ENCODE measurements at places on chromosomes 6 and 20. TPM values are rescaled to one million over a fixed set of nuclear protein-coding genes. Genes with fewer than 3 reads are reported as not detected.

DNA sequence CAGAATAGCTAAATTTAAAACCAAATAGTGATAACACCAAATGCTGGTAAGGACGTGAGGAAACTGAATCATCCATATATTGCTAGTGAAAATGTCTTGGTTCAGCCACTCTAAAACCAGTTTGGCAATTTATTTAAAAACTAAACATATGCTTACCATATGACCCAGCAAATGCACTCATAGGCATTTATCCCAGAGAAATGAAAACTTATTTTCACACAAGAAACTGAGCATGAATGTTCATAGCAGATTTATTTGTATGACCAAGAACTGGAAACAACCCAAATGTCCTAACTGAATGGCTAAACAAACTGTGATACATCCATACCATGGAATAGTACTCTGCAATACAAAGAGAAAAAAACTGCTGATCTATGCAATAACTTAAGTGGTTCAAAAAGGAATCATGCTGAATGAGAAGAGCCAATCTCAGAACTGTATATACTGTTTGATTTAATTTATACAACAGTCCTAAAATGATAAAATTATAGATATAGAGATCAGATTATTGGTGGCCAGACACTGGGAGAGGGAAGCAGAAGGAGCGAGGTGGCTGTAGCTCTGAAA lies 115.6 kb upstream of the ADGRF1 start:
- no peak for DNase-seq

DNA sequence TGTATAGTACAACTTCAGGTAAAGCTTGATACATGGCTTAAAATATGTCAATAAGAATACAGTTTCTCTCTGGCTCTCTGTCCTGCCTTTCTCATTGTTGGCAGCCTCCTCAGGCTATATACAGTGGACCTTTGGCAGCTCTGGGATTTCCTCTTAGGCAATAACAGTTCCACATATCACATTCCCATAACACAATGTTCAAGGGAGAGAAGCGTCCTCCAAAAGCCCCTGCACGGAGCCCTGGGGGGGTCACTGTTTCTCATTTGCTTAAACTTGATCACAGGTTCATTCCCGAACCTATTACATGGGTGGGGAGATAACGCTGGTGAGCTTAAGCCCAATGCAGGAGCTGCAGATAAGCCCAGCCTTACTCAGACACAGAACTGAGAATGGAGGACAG lies 4.4 kb upstream of the FLRT3 start:
- DNase-seq: no peak

GRCh38 chr6:10749734-10750133 lies 2.1 kb downstream of the TMEM14B start:
- no peak for DNase-seq

DNA sequence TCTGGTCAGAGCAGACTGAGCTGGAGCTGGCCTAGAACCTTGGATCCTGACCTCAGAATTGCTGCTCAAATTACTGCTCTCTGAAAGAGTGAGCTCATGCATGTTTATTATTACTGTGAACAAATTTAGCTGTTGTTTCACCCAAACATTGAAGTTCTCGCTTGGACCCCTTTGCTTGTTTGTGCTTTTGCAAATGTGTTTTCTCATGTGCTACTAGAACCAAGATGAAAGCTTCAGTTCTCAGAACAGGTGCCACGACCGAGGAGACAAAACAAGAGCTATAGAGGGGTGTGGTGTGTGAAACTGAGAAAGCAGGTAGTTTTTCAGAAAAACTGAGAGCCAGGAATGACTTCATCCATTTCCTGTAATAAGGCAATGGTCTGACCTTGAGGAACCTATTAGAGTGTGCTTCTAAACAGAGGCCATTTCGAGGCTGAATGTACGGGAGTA lies 50.0 kb upstream of the ESR1 start:
- no peak for DNase-seq

- DNase-seq: no peak
Measured at GRCh38 chr20:10573951-10574339, 99.9 kb downstream of the JAG1 start.

DNA sequence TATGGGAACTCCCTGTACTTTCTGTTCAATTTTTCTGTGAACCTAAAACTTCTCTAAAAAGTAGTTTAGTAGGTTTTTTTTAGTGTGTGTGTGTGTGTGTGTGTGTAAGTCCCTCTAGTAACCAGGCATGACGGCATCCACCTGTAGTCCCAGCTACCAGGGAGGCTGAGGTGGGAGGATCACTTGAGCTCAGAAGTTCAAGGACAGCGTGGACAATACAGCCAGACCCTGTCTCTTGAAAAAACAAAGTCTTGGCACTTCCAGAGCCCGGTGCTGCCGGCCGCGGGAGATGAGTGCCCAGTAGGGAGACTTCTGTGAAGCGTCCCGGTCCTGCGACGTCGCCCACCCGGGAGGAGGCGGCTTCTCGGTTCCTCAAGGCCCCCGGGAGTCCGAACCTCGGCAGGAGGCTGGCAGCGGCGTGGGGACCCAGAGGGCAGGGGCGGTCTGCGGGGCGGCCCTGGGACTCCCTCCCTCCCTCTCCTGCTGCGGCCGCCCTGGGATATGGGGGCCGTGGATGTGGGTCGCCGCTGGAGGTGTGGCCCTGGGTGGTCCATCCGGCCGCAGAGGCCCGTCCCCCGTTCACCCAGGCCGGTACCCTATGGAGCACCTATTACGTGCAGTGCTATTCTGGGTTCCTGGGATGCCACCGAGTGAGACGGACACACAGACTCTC lies 78.0 kb upstream of the SIRPG start:
- DNase-seq: no peak

DNA sequence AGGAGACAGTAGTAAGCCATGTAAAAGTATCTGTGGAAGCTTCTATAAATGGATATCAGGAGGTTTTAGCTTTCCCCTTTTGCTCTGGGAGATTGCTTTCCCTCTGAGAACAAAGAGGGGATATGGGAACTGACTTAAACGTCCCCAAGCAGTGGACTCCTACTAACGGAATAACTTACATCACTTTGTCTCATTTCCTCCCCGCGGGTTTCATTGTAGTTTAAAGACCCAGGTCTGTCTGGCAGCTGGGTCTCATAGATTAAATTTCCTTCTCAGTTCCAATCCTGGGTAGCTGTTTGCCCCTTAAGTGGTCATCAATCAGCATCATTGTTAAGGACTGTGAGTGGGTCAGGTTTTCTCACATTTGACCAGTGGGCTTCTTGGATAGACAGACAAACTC lies 68.7 kb downstream of the PLAGL1 start:
- DNase-seq: no peak

DNA sequence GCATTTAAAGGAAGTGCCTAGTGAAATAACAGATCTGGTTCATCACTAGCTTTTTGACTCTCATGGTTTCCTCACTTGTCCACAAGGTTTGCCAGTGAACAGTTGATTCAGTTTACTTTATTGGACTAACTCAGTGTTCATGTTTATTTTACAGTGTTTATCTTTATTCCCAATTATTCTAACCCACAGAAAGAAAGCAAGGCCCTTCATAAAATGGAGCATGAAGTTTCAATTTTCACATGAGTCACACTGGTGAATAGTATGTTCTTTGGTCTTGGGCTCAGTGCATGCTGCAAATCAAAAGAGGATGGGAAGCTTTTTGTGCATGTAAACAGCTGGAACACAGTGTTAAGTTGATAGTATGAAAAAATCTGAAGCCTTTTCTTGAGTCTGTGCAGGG lies 217.6 kb upstream of the HDDC2 start:
- no peak for DNase-seq

DNA sequence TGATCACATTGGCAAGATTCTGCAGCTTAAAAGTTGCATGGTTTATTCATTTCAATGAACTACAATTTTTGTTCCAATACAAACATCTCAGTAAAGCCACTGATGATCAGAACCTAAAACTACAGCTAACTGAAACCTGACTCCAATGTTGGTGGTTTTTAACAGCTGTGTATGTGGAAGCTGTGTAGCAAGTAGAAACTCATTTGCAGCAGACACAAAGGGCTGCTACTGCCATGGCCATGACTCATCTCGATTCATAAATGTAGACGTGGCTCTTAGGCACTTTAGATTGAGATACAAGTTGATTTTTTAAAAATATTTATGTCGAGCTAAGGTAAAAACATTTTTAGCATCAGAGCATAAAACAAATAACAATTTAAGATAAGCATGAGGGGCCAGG lies 19.5 kb upstream of the MAP3K4 start:
- no peak for DNase-seq

- DNase-seq: no peak
Measured at GRCh38 chr20:55500130-55500529, 505.2 kb downstream of the CBLN4 start.

DNA sequence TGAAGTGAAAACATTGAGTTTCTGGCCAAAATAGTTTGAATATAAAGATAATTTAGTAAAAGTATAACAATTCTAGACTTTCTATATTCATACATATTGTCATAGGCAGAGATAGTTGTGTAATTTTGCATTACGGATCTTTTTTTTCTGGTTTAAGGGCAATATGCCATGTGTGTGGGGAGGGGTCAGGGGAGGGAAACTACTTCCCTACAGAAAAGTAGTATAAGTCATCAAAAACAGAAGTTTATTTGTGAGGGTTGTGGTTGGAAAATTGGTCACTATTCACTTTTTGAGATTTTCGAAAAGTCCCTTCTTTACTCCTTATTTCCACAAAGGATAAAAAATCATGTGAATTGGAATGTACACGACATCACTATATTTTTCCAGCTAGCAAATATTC lies 288.2 kb upstream of the PREP start:
- no peak for DNase-seq

DNA sequence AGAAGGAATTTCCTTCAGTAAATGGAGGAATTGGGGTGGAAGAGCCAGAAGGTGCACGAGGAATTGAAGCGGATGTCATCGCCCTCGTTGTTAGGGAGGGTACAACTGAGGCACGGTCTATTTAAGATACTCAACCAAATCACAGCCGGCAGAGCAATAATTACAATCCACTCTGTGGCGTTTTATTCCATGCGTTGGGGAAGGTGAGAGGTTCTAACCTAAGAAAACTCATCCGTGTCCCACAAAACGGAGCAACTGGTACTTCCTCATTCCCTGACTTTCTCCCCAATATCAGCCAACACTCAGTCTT lies 802 bp upstream of the RRBP1 start:
- no peak for DNase-seq

The BTN1A1 gene
- not detected for total RNA-seq

The PIM1 gene
- total RNA-seq: 55.3 TPM

The MUC22 gene
- not detected for total RNA-seq

The SPATS1 gene
- total RNA-seq: not detected

The CCNC gene
- 40.3 TPM for total RNA-seq

The KHDC3L gene
- total RNA-seq: not detected

The PRDM13 gene
- total RNA-seq: not detected

The TMEM14C gene
- 87.5 TPM for total RNA-seq

The HLA-DMB gene
- 140 TPM for total RNA-seq

The GUCA1A gene
- total RNA-seq: not detected

The ADGB gene
- not detected for total RNA-seq
